ENCODE measurements at places on chromosomes 16 and 17.

- no peak for DNase-seq
Observed at GRCh38 chr16:19227643-19228042, 57.9 kb upstream of the CLEC19A start.

DNA sequence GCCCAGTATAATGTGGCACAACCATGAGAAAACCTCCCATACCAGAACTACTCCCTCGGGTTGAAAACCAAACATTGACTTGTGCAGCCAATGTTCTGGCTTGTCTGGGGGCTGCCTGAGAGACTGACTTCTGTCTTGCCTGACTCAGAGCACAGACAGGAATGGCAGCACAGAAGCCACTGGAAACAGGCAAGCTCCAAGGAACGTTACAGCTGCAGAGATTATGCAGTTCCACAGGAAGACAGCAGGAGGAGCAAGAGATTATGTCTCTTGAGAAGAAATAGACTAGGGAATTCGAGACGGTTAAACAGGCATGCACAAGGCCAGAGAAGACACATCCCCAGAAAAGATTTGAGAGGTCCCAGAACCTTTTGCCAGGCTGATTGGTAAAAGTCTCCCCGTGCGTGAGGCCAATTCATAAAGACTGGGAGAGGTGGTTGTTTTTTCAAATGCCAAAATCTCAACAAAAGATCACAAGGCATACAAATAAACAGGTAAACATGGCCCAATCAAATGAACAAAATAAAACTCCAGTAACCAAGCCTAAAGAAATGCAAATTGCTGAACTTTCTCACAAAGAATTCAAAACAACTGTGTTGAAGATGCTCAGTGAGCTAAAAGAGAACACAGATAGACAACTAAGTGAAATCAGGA, 90.6 kb upstream of the CDH5 start:
- peak; percentile 87 for DNase-seq

DNA sequence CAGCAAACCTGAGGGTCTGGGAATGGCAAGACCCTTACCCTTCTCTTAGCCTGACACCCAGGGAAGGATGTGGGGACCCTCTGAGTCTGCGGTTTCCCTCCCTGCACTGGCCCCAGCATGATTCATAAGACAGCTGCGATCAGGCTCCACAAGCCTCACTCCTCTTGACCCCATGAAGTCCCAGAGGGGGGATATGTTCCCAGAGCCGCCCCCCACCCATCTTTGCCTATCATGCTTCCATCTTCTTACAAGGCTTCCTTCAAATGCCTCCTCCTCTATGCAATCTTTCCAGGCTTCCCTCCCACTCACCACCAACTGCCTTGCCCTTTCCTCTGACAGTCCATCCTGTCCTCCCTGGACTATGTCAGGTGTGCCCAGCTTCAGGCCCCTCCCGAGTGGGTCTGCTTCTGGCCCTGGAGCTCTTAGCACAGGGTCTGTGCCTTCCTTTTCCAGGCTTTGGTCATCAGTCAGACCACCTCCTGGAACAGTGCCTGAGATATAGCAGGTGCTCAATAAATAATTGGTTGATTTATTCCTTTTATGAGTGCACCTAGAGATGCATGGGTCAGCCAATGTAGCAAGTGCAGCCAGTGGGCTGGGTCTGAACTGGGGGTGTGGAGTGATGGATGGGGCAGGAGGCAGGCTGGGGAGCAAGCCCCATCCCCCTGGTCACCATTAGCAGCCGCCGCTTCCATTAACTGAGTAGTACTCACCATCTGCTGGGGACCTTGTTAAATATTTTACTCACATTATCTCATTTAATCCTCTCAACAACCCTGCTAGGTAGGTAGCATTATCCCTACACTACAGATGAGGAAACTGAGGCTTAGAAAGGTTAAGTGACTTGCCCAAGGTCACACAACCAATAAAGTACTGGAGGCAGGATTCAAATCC, 8.4 kb downstream of the DLX3 start:
- DNase-seq = no peak

GRCh38 chr16:67936880-67937605, 393 bp upstream of the PSMB10 start:
- DNase-seq = no peak
